Thoracic aorta (tissue), 2 donors: ENCODE measurements at places on chromosomes 1 and 21. TPM values are rescaled to one million over a fixed set of nuclear protein-coding genes. Genes with fewer than 3 reads are reported as not detected.
A peak's percentile ranks its signal among the peaks of the same experiment; 100 is the strongest.

DNA sequence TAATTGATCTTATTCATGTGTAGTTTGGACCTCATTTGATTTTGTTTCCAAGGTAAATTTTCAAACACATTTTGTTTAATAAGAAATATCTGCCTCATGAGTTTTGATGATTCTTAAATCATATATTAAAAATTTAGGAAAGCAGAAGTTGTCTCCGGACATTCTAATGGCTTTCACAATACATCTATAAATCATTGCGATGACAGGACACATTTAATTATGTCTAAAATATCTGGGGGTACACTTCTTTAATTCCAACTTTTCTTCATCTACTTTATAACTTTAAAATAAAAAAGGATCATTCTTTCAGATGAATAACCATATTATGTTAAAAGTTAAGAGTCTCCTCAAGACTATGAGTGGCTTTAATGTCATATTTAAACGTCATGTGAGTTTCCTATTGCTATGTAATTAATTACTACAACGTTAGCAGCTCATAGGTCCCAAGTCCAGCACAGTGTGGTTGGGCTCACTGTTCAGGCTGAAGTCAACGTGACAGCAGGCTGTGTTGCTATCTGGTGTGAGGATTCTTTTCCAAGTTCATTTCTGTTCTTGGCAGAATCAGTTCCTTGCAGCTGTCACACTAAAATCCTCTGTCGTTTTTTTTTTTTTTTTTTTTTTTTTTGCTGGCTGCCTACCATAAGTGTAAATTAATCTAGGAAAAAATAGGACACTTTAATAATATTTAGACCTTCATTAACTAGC is 893.5 kb downstream of the LTN1 start:
- no peak overlapping the region for H3K4me3 ChIP-seq
- no peak for DNase-seq
- no peaks in the 10 kb centered on the region for H3K36me3 ChIP-seq
- H3K27ac ChIP-seq, result no peak overlapping the region
- H3K27me3 ChIP-seq, result no peaks in the 10 kb centered on the region

The DMBX1 gene
- total RNA-seq, result not detected

DNA sequence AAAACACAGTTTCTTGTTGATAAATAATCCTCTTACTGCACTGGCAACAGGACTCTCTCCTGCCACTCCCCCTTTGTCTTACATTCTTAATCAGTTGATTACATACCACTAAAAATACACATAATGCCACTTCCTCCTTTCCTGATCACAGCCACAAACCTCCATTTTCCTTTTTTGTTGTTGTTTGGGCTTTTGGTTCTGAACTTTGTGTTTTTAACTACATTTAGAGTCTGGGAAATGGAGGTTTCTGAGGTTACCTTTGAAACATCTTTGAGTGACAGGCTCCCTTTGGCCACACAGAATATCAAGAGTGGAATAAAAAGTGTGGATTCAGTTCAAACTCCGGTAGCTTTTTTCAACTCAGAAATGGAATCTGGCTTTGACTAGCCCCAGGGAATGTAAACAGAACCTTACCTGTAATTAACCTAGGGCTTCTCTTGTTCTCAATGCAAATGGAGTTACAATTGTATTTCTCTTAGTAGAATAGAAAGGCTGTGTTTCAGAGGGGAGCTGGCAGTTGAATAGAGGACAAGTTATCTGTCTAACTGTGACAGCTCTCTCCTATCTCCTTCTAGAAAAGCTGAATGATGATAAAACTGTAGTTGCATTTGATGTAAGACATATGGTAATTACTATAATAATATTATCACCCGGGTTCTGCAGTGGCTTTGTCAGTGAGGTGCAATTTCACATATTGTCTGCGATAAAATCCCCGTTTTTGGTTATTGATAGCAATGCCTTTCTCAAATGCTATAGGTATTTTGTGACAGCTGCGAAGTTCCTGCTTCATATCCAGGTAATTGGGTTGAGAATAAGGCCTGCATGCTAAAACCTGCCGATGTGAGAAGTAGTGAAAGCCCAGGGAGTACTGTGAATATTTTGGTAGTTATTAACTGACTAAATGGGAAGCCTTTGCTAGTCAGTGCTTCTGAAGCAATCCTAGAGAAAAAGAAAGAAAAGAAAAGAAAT is 66.9 kb downstream of the ST6GALNAC5 start:
- H3K27ac ChIP-seq, result no peak overlapping the region
- no peaks in the 10 kb centered on the region for H3K27me3 ChIP-seq
- no peak overlapping the region for H3K4me3 ChIP-seq
- no peaks in the 10 kb centered on the region for H3K36me3 ChIP-seq

DNA sequence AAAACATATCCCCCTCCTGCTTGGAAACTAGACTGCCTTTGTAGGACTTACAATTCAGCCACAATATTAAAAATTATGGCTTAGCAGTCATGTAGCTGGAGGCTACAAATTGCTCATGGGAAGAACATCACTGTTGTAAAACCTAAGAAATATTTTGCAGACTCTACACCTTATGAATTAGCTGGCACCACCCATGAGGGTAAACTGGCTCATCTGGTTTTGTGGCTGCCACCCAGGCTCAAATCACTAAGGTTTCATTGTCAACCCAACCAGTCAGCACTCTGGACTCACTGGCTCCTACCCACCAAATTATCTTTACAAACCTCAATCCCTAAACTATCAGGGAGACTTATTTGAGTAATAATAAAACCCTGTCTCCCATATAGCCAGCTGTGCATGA is 100.7 kb upstream of the OLFM3 start:
- H3K4me3 ChIP-seq, result no peak overlapping the region
- H3K4me1 ChIP-seq, result no peaks in the 10 kb centered on the region
- H3K27me3 ChIP-seq, result no peaks in the 10 kb centered on the region
- H3K36me3 ChIP-seq, result no peaks in the 10 kb centered on the region
- H3K27ac ChIP-seq, result no peak overlapping the region

- no peaks in the 10 kb centered on the region for H3K4me1 ChIP-seq
- H3K27ac ChIP-seq, result no peak overlapping the region
- no peaks in the 10 kb centered on the region for H3K27me3 ChIP-seq
- peaks cover 38% of the 10 kb centered on the region for H3K36me3 ChIP-seq
Observed at GRCh38 chr1:36285443-36286101, 20.6 kb upstream of the SH3D21 start.

The RPE65 gene
- not detected for total RNA-seq

The S100B gene
- 4.7 TPM for total RNA-seq

GRCh38 chr1:41530411-41530810 is 45.9 kb upstream of the EDN2 start:
- no peaks in the 10 kb centered on the region for H3K27me3 ChIP-seq
- no peak for DNase-seq
- no peak overlapping the region for H3K27ac ChIP-seq
- H3K36me3 ChIP-seq, result no peaks in the 10 kb centered on the region
- no peak overlapping the region for H3K4me3 ChIP-seq
- no peaks in the 10 kb centered on the region for H3K4me1 ChIP-seq

DNA sequence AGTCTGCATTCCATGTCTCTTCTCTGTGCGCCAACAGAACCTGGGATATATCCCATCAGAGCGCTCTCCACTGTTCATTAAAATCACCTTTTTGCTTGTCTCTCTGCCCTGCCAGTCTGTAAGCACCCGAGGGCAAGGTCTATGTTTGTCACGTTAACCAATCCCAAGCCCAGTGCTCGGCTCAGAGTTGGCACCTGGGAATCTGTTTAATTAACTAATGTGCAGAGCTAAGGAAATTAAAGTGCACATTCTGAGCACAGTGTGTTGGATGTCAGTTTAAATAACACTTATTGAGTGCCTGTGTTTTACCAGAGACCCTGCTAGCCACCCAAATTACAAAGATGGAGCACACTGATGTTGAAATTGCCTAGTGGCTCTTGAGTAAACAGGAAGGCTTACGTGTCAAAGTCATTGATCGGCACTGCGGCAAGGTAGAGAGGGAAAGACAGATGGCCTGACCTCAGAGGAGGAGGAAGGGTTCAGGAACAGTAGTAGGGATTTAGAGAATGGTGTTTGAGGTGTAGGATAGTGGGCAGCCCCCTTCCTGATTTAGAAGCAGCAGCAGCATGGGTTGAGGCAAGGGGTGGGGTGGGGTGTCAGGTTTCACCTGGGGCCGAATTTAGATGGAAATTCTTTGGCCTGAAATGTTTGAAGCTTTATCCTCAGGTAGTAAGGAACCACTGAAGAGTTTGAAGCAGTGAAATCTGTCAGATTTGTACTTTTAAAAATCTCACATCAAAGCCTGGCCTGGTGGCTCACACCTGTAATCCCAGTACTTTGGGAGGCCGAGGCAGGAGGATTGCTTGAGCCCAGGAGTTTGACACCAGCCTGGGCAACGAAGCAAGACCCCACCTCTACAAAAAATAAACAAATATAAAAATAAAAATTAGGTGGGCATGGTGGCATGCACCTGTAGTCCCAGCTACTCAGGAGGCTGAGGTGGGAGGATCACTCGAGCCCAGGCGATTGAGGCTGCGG is 7.7 kb downstream of the ARMH1 start:
- no peak for DNase-seq
- H3K4me3 ChIP-seq, result no peak overlapping the region
- peaks cover 3% of the 10 kb centered on the region for H3K4me1 ChIP-seq
- H3K27ac ChIP-seq, result no peak overlapping the region
- H3K36me3 ChIP-seq, result no peaks in the 10 kb centered on the region

The PODN gene
- 119 TPM for total RNA-seq

- no peaks in the 10 kb centered on the region for H3K36me3 ChIP-seq
- peaks cover 9% of the 10 kb centered on the region for H3K4me1 ChIP-seq
- DNase-seq, result peak; percentile 35
Observed at GRCh38 chr1:144551543-144552424, 40.9 kb upstream of the PPIAL4F start.

The C1orf116 gene
- 0.14 TPM for total RNA-seq

The CRB1 gene
- total RNA-seq, result not detected

DNA sequence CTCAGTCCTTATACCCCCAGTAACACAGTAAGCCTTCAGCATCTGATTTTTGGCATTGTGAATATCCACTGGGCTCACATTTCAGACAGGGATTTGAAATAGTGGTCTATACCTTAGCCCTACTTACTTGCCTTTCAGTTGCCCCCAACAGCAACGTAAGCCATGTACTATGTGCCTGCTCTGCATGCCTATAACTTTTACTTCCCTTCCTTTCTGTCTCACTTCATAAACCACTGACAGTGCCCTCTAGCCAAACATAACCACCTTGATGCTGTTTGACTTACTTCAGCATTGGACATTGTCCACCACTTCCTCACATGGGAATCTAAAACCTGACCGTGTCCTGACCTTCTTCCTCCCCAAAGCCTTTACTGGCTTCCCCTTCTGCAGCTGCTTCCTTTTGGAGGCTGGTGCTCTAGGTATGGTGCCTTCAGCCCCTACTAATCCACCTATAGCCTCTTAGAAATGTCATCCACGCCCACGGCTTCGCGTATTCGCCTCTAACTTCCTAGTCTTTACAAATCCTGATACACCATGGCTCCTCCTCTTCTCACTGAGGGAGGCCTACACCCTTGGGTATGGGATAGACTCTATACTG is 3.6 kb upstream of the ZNF672 start:
- no peak overlapping the region for H3K27ac ChIP-seq
- no peaks in the 10 kb centered on the region for H3K36me3 ChIP-seq
- DNase-seq, result no peak
- H3K4me3 ChIP-seq, result no peak overlapping the region
- peaks cover 4% of the 10 kb centered on the region for H3K4me1 ChIP-seq
- H3K27me3 ChIP-seq, result no peaks in the 10 kb centered on the region

DNA sequence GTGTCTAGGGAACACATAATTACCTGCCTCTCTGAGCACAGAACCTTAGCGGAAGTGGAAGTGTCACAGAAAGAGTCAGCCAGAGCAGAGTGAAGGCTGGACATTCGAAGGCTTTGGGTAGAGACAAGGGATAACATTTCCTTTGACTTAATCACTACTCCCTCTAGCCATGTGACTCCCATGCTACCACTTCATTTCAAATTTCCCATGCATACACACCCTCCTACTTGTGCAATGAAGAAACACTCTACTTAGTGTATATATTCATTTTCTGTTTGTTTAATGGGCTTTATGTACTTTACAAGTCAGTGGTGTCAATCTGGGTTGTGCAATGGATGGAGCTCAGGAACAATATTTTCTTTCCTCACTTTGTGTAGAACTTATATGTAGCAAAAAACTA is 6.9 kb downstream of the ANKRD35 start:
- no peak overlapping the region for H3K4me3 ChIP-seq
- no peaks in the 10 kb centered on the region for H3K4me1 ChIP-seq
- H3K27me3 ChIP-seq, result no peaks in the 10 kb centered on the region

GRCh38 chr1:158978730-158979129 is 31.0 kb upstream of the IFI16 start:
- H3K4me3 ChIP-seq, result no peak overlapping the region
- no peaks in the 10 kb centered on the region for H3K4me1 ChIP-seq

DNA sequence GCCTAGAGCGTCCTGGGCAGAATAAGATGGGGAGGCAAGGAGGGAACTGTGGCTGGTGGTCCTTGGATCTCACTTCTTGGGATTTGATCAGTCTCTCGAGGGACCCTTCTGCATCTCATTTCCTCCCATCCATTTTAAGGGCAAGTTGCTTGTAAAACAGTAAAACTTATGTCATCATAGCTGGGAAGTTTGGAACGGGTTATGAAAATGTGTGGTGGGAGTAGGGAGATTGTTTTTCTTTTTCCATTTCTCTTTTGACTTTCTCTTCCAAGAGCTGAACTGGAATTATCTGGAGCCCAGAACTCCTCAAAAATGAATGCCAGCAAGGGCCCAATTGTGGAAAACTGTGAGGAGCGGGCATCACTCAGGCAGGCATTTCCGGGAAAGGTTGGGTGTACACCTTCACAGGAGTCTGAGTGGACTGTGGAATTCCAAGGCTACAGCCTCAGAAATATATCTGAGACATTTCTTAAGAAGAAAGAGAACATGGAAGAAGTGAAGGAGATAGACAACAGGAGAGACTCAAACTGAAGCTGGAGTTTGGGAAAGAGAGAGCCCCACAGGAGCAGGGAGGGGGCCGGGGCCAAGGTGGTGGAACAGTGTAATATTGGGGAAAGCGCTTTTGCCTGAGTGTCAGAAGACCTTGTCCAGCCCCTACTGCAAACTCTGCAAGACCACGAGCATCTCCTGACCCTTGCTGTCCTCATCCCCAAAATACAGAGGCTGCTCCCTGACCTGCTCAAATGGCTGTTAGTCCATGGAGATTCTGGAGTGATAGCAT is 185.1 kb downstream of the FOXD2 start:
- peaks cover 19% of the 10 kb centered on the region for H3K4me1 ChIP-seq
- H3K4me3 ChIP-seq, result no peak overlapping the region
- no peaks in the 10 kb centered on the region for H3K27me3 ChIP-seq
- no peak overlapping the region for H3K27ac ChIP-seq
